ENCODE measurements at places on chromosomes 2 and 18. TPM values are rescaled to one million over a fixed set of nuclear protein-coding genes. Genes with fewer than 3 reads are reported as not detected.
A peak's percentile ranks its signal among the peaks of the same experiment; 100 is the strongest.

The TRIM43 gene
- total RNA-seq: not detected

The MALL gene
- not detected for total RNA-seq

The ZC3H6 gene
- total RNA-seq: 21.9 TPM

The PTH2R gene
- total RNA-seq: 0.73 TPM

The PDE11A gene
- 0.25 TPM for total RNA-seq

The RPRM gene
- not detected for total RNA-seq

The FABP1 gene
- not detected for total RNA-seq

The DOK6 gene
- total RNA-seq: not detected

The PLEKHH2 gene
- 0.58 TPM for total RNA-seq

GRCh38 chr2:239455436-239456203, 54.8 kb upstream of the HDAC4 start:
- DNase-seq: no peak
- no peak overlapping the region for H3K4me3 ChIP-seq
- H3K4me1 ChIP-seq: no peaks in the 10 kb centered on the region
- no peaks in the 10 kb centered on the region for H3K36me3 ChIP-seq

GRCh38 chr18:56973487-56973886, 173.4 kb upstream of the BOD1L2 start:
- no peaks in the 10 kb centered on the region for H3K4me1 ChIP-seq
- H3K36me3 ChIP-seq: no peaks in the 10 kb centered on the region
- no peaks in the 10 kb centered on the region for H3K27me3 ChIP-seq
- no peak overlapping the region for H3K27ac ChIP-seq
- H3K4me3 ChIP-seq: no peak overlapping the region

DNA sequence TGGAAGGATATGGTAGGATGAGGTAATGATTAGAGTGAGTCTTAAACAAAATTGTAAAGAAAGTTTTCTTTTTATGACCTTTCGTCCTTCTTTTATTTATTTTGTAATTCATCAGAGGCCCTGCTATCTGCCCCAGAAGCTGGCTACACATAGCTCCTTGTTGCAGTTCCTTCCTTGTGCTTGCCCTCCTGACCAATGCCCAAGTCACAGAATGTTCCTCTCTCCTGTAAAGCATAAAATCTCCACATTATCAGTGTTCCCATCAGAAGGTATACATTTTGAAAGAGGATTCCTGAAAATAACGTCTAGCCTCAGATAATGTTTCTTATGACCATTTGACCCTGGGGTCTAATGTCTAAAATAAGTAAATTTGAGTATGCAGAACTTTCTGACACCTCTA, 78.3 kb downstream of the RND3 start:
- H3K27me3 ChIP-seq: no peaks in the 10 kb centered on the region
- DNase-seq: no peak
- no peak overlapping the region for H3K27ac ChIP-seq

- DNase-seq: no peak
- H3K27me3 ChIP-seq: no peaks in the 10 kb centered on the region
- no peak overlapping the region for H3K4me3 ChIP-seq
- H3K27ac ChIP-seq: no peak overlapping the region
- H3K36me3 ChIP-seq: no peaks in the 10 kb centered on the region
- peaks cover 4% of the 10 kb centered on the region for H3K4me1 ChIP-seq
These were observed 479.2 kb upstream of the ACVR2A start for GRCh38 chr2:147365622-147366021.

DNA sequence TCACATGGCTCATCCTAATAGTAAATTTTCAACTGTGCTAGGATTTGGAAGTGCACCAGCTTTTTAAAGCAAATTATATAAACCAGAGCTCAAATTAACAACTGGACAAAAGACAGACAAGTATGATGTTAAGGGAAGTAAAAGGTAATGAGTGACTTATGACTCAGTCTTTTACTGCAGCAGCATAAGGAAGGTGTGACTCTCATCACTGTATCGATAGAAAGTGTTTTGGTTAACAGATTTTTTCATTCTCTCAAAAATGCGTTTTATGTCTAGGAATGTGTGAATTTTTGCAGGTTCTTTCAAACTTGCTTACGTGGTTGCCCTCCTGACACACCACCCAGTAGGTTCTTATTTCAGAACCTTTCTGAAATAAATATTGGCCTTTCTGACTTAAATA, 244.2 kb upstream of the BOD1L2 start:
- H3K4me3 ChIP-seq: no peak overlapping the region
- DNase-seq: no peak
- no peaks in the 10 kb centered on the region for H3K36me3 ChIP-seq
- H3K27ac ChIP-seq: no peak overlapping the region
- H3K4me1 ChIP-seq: no peaks in the 10 kb centered on the region

DNA sequence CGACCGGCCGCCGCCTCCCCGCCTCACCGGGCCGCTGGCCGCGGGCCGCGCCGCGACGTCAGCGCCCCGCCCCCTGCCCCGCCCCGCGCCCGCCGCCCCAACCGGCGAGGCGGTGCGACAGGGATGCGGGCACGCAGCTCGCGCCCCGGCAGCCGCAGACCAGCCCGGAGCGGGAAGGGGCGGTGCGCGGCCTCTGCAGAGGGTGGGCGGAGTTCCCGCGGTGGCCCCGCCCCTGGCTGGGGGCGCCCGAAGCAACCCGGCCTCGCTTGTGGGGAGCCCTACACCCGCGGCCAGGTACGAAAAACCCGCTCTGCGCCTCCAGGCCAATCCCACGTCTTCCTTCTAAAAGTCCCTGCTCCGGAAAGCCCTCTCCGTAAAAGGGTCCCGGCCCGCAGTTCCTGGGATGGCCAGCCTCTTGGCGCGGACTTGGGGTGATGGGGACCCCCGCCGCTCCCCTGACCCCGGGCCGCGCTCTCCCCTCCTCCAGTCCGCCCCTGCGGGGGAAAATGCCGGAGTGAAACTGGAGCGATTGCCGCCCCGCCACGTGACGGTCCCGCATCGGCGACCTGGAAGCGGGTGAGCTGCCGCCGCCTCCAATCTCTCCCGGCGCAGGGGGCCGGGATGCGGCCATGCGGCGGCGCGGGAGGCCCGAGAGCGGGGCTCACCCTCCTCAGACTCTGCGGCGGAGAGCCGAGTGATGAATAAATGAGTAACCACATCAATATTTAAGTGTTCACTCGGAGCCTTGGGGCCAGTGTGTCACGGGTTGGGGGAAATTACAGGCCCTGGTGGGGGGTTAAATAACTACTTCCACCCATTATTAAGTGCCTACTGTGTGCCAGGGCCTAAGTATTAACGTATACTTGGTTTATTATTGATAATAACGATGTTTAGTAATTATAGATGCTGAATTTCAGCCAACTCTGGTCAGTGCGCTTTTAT, at the start of gene RAB11FIP5:
TSS of gene RAB11FIP5 (minus strand) at position 36 of the 942 bp plus-strand sequence. CDS start 171 bp downstream, outside the sequence.
- peaks cover 15% of the 10 kb centered on the region for H3K27me3 ChIP-seq
- DNase-seq: peak; percentile 83
- H3K4me3 ChIP-seq: peak within 1 kb of the TSS; percentile 74
- H3K36me3 ChIP-seq: no peaks in the 10 kb centered on the region

DNA sequence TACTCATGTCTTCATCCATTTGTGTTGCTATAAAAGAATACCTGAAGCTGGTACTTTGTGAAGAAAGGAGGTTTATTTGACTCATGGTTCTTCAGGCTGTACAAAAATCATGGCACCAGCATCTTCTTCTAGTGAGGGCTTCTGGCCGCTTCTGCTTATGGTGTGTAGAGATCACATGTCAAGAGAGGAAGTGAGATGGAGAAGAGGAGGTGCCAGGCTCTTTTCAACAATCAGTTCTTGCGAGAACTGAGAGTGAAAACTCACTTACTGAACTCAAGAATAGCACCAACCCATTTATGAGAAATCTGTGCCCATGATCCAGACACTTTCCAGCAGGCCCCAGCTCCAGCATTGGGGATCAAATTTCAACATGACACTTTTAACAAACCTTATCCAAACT, 30.0 kb upstream of the BARD1 start:
- H3K27me3 ChIP-seq: no peaks in the 10 kb centered on the region
- DNase-seq: no peak
- no peak overlapping the region for H3K27ac ChIP-seq
- H3K4me3 ChIP-seq: no peak overlapping the region
- H3K4me1 ChIP-seq: no peaks in the 10 kb centered on the region
- no peaks in the 10 kb centered on the region for H3K36me3 ChIP-seq

- H3K27ac ChIP-seq: no peak overlapping the region
- no peak overlapping the region for H3K4me3 ChIP-seq
- no peaks in the 10 kb centered on the region for H3K27me3 ChIP-seq
- H3K4me1 ChIP-seq: no peaks in the 10 kb centered on the region
- DNase-seq: no peak
- H3K36me3 ChIP-seq: no peaks in the 10 kb centered on the region
These were observed 322.1 kb upstream of the CHAC2 start for GRCh38 chr2:53445383-53446070.

DNA sequence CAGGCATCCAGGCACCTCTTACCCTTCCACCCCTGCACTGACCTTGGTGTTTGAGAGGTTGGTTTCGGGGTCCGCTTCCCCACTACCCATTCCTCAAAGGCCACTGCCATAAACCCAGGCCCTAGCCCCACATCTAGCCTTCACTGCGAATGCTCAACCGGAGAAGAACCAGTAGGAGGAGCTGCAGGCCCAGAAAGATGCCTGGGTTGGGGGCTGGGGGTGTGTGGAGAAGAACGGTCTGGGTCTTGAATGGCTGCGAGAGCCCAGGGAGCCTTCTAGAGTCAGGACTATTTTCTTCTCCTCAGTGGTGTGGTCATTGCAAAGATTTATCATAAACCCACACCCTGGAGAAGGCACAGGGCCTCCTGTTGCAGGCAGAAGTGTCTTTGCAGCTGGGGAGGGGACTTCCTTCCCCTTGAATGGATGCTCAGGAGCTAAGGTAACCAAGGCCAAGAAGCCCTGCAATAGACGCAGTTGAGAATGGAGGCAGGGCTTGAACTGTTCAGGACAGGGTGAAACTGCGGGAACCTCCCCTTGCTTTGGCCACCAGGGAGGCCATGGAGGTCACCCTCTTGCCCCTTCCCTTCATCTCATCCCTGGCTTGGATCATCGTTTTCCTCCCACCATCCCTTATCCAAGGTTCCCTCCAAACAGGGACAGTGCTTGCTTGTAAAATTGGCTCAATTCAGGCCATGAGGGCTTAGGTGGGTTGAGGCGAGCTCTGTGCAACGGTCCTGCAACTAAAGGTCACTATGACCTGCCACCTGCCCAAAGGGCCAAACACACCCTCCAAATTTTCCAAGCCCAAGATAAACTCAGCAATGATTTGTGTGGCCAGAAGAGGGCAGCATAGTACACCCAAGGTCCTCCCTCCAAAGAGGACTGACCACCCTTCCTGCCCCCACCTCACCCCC, 20.9 kb downstream of the THNSL2 start:
- H3K27ac ChIP-seq: no peak overlapping the region
- no peaks in the 10 kb centered on the region for H3K36me3 ChIP-seq
- no peak overlapping the region for H3K4me3 ChIP-seq
- H3K27me3 ChIP-seq: no peaks in the 10 kb centered on the region
- peak; percentile 41 for DNase-seq

DNA sequence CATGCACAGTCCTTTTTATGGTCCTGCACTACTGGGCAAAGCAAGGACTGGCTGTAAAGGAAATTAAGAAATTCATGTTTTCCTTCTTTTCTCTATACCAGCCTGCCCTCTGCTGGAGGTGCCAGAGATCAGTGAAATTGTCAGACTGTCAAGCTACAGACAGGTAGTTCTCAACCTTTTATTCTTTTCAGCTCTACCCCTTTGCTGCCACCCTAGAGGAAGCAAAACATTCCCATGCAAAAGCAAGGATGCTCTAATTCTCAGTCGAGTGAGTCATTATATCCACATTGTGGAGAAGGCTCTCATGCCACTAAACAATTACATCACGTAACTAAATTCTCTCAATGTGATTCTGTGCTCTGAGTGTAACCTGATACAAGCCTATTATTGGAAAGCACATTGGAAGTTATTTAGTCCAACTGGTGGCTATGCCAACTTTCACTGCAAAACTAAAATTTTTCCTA, 25.0 kb upstream of the RAPGEF4 start:
- H3K27ac ChIP-seq: no peak overlapping the region
- no peaks in the 10 kb centered on the region for H3K27me3 ChIP-seq
- no peak overlapping the region for H3K4me3 ChIP-seq
- peak; percentile 23 for DNase-seq
- H3K4me1 ChIP-seq: no peaks in the 10 kb centered on the region

- H3K36me3 ChIP-seq: peaks cover 13% of the 10 kb centered on the region
- peak overlapping the region; percentile 88 for H3K4me3 ChIP-seq
- peak; percentile 82 for DNase-seq
These were observed 25.8 kb downstream of the BIN1 start for GRCh38 chr2:127080938-127081755.

- H3K4me3 ChIP-seq: no peak overlapping the region
- H3K27me3 ChIP-seq: no peaks in the 10 kb centered on the region
- H3K36me3 ChIP-seq: no peaks in the 10 kb centered on the region
- no peak overlapping the region for H3K27ac ChIP-seq
- DNase-seq: no peak
These were observed 25.5 kb downstream of the FHL2 start for GRCh38 chr2:105373344-105373781.

- H3K4me3 ChIP-seq: no peak overlapping the region
- DNase-seq: no peak
- no peaks in the 10 kb centered on the region for H3K4me1 ChIP-seq
- H3K27ac ChIP-seq: no peak overlapping the region
These were observed 97.7 kb downstream of the CAPN13 start for GRCh38 chr2:30709516-30709915.

DNA sequence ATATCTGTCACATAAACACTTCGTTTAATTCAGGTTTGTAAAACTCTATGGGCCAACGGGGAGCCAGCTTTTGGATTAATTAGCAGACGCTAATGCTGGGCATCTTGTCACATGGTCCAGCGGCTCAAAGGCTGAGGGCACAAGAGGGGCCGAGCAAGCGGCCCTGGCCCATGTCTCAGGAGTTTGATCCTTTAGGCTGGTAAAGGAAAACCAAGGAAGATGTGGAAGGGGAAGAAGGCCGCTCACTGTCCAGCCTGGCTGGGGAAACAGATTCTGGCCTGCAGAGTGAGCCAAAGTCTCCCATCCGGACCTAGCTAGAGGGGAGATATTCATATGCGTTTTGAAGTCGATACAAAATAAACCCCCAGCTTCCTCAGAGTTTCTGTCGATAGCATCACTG, 248.6 kb upstream of the SIX2 start:
- H3K27me3 ChIP-seq: peaks cover 4% of the 10 kb centered on the region
- H3K36me3 ChIP-seq: no peaks in the 10 kb centered on the region
- H3K4me1 ChIP-seq: no peaks in the 10 kb centered on the region

- no peaks in the 10 kb centered on the region for H3K4me1 ChIP-seq
- no peak overlapping the region for H3K4me3 ChIP-seq
- no peak for DNase-seq
- no peak overlapping the region for H3K27ac ChIP-seq
- peaks cover 2% of the 10 kb centered on the region for H3K27me3 ChIP-seq
- H3K36me3 ChIP-seq: no peaks in the 10 kb centered on the region
These were observed 79.1 kb downstream of the INHBB start for GRCh38 chr2:120425014-120425413.
